ENCODE measurements at places on chromosomes 16 and 17. TPM values are rescaled to one million over a fixed set of nuclear protein-coding genes. Genes with fewer than 3 reads are reported as not detected.

Gene TBC1D16
- 14.3 TPM for total RNA-seq

Gene KRTAP2-3
- not detected for total RNA-seq

Gene CRHR1
- total RNA-seq: not detected

Gene MYO1D
- total RNA-seq: 497 TPM

- no peak for DNase-seq
Measured at GRCh38 chr16:20930365-20930690, 29.8 kb downstream of the LYRM1 start.

GRCh38 chr17:78317794-78318400 is 42.0 kb downstream of the SOCS3 start:
- DNase-seq: no peak

DNA sequence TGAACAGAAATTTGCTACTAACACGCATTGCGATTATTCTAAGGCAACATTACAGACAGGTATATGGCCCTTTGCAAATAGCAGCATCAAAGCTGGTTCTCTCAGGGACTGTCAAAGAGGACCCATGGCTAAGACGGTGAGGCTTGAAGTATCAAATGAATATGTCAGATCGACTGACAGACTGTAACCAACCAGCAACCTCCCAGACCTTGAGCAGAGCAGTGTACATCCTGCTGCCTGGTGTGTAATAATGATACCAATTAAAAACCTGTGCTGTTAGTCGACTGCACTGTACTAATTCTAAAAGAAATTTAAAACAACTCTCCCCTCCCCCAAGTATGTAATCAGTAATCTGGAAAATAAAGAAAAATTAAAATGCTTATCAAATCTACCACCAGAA is 35.9 kb upstream of the GHDC start:
- no peak for DNase-seq

DNA sequence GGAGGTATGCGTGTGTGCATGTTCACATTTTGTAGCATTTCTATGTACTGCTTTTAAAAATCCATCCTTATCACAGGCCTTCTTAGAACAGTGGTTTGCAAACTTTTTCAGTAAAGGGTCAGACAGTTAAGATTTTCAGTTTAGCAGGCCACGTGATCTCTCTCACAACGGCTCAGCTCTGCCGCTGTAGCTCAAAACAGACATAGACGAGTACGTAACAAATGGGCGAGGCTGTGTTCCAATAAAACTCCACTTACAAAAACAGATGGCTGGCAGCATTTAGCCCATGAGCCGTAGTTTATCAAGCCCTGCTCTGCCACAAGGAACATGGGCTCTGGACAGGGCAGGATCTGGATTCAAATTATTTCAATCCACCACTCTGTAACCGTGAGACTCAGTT is 141.8 kb downstream of the XYLT1 start:
- peak; percentile 63 for DNase-seq

- no peak for DNase-seq
Measured at GRCh38 chr16:59913666-59914065, 1179.5 kb upstream of the GOT2 start.

DNA sequence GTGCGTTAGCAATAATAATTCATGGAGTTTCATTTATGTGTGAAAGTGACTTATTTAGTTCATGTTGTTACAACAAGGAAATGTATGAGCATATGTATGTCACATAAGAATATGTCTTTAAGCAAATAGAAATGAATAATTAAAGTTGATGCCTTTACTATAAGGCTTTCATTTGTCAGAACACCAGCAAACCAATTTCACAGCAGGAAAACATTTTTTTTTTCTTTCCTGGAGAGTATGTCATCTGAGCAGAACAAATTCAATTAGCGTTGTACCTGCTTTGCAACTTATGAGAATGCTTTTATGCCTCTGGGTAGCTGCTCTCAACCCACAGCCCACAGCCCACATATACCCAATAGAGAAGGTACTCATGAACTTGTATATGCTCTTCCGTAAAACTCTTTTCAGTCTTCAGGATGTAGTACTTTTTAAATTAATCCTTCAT is 26.3 kb upstream of the APOH start:
- DNase-seq: no peak

DNA sequence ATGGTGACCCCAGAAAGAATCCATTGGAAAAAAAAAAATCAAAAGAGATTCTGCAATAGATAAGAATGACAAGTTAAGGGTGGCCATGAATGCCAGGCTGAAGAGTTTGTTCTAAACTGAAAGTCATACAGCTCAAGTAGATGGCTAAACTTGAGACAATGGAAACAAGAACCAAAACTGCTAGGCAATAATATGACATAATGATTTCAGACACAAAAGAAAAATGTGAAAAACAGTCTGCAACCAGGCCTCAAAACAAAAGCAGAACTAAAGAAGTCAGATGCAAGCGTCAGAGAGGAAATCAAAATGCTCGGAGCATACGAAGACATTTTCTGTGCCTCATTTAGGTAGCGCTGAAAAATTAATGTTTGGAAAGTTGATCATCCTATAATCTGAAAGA is 54.4 kb upstream of the YPEL2 start:
- no peak for DNase-seq

DNA sequence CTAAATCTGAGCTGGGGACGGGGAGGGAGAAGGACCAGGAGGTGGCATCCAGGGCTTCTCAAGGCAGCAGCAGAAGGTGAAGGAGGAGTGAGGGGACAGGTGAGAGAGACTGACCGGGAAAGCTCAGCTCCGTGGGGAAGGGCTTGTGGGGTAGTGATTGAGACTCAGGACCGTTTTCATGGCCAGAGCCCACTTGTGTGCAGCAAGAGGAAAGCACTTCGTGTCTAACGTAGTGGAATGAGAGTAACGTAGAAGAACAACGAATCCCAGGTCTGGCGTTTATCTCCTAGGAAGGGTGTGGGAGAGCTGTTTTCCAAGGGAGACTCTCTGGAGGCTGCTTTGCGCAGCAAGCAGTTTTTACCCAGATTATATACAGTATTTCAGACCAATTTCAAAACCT is 1.3 kb upstream of the CDH3 start:
- DNase-seq: no peak

DNA sequence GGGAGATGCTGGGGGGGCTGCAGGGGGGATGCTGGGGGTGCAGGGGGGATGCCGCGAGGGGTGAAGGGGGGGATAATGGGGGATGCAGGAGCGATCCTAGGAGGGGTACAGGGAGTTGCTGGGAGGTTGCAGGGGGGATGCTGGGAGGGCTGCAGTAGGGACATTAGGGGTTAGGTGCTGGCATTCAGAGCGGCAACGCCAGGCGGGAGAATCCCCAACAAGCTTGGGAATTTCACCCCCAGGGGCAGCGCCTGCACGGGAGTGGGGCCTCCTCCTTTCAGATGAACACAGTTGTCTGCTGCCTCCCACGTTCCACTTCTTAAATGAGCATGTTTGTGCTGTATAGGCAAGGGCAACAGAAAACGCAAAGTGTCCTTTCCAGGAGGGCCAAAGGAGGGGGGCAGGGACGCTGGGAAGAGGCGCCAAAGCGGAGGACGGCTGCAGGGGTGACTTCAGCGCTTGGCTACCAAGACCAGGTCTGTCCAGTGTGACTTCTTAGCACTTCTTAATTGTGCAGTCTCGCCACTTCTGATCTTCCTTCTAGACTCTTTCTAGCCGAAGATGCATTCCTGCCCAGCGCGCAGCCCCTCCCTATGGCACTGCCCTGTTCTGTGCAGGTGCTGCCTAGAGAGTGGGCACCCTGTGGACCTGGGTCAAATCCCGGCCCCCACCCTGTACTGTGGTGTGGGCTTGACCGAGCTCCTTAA is 2.0 kb upstream of the SLC6A4 start:
- no peak for DNase-seq

DNA sequence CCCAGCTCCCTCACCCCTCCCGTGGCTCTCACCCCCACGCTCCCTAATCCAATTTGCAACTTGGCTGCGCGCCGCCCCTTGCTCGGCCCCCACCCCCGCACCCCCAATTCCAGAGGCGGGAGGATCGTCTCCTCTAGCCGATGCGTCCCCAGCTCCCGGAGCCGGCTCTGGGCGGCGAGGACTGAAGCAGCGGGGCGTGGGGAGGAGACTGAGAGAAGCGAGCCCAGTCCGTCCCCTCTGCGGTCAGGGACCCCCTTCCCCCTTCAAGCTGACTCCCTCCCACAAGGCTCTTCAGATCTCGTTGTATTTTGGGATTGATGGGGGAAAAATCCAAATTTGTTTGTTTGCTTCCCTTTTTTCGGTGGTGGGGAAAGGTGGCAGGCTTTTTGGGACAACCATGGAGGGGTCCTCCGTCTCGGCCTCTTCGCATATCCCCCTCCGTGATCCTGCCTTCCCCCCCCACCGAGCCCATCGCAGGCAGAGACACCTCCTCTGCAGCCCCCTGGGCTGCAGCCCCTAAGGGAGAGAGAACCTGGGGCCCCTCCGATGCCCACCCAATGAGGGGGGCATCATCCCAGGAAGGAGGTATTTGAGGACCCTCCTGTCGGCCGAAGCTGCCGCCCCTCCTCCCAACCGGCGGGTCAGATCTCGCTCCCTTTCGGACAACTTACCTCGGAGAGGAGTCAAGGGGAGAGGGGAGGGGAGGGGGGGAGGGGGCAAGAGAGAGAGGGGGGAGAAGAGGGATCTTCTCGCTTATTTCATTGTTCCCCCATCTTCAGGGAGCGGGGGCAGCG is 466 bp downstream of the NEUROD2 start:
- no peak for DNase-seq

- DNase-seq: no peak
Measured at GRCh38 chr16:87784812-87785211, 19.0 kb upstream of the KLHDC4 start.

DNA sequence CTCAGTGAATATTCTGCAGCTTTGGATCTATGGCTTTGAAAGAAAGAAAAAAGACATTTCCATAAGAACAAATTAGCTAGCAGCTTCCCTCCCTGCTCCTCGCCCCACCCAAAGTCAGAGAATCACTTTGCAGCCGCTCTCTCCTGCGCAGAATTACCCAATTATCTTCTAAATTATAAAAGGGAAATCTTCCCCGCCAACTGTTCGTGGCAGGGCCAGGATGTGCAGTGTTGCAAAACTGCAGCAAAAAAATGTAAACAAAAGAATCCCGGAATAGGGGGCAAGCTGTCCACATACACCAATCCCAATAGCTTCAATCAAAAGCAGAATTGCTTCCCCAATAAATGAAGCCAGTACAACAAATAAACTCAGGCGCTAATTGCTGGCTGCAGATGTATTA is 510.6 kb downstream of the RBFOX1 start:
- DNase-seq: no peak

DNA sequence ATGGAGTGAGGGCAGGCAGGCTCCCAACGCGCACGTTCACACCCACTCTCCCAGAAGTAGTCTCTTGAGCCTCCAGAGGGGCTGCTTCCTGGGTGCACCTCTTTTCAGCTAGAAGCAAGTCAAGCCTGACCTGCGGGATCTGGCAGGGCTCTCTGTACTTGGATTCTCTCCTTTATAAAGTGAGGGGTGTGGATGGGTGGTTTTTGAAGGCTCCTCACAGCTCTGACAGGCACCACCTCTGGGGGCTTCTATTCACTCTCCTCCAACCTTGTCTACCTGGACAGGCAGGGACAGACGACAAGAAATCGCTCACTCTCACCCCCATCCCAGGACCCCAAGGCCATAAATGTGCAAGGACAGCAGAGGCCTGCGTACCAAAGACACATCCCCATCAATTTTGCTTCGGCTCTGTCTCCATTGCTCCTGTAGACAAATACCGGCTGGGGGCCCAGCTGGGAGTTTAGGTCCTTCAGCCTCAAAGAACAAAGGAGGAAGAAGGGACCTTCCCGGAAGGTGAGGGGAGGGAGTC is 814 bp upstream of the DYNLL2 start:
- DNase-seq: no peak

Data from transverse colon (tissue), 4 donors.